Suppressor macrophage treated with lipopolysaccharide for 1 hour (primary cell): ENCODE measurements at places on chromosomes 12 and 14.

- DNase-seq, result no peak
Measured at GRCh38 chr12:121227294-121227693, 17.4 kb downstream of the P2RX4 start.

DNA sequence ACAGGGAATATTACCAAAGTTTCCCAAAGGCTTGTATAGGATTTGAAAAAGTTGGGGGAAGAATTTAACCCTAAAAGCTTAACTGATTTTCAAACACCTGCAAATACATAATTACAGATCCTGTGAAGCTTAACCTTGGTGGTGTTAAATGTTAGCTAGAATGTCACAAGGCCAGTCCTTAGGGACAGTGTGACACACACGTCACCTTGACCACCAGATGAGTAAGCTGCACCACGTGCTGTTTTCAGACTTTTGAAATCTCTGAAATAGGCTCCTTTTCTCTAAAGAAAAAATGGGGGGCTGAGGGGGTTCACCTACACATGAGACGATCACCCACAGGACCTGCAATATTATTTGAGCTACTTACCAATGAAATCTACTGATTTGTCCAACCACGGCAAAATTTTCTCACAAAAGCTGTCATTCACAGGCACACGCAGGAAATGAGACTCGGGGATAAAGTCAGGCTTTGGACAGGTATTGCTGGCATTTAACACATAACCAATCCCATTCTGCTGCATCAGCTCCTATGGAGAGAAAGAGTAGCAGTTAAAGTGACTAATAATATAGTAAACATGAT lies 75.9 kb downstream of the DUSP16 start:
- DNase-seq, result no peak

DNA sequence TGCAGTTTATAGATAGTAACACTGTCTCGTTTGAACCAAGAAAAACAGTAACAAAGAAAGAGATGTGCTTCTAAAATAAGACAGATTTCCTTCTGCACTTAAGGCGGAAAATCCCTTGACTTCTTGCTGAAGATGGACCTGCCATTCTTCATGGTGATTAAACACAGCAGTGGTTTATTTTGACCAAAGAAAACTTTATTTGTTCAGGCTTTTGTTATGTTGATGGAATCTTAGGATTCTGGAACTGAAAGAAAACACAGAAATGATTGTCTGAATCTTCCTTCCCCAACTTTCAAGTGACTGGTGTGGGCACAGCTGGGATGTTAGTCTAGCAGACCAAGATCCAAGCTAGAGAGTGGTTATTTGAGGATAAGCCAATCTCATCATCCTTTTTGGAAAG lies 72.2 kb downstream of the DACT1 start:
- DNase-seq, result no peak

DNA sequence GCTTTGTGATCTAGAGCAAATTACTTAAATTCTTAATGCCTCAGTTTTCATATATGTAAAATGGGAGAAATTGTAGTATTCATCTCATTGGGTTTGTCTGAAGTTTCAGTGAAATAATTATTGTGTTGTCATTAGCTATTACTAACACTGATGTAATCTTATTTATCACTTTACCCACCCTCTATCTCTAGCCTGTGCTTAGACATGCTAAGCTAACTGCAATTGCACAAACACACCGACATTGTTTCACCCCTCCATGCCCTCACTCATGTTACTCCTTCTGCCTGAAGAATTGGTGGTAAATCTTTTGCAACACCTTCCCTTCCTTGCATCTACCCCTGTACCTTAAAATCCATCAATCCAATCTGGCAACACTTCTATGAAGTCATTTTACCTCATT lies 241.6 kb downstream of the BCAT1 start:
- DNase-seq, result no peak

GRCh38 chr12:88925454-88925853 lies 345.2 kb upstream of the KITLG start:
- no peak for DNase-seq

- no peak for DNase-seq
Measured at GRCh38 chr12:95532851-95533250, 18.4 kb downstream of the USP44 start.

GRCh38 chr12:91287753-91288152 lies 105.1 kb upstream of the DCN start:
- DNase-seq, result no peak

DNA sequence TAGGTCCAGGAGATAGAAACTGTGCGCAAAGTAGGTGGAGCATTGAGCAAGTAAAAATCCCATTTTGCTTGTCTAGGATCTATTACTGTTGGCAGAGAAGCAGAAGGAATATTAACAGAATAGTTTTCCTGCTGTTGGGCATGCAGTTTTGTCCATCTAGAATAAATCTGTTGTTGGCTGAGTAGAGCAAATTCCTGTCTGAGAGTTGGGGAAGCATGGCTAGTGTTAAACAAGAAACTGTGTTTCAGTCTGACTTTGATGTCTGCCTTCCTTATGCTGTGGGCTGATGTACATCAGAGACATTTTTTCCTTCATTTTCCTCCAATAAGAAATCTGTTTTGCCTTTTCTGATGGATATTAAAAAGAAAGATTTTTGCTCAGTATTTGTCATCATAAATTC lies 98.2 kb downstream of the RAD52 start:
- no peak for DNase-seq

GRCh38 chr14:93915800-93916199 lies 11.3 kb upstream of the FAM181A start:
- no peak for DNase-seq

- DNase-seq, result no peak
Measured at GRCh38 chr12:4446335-4446734, 720 bp upstream of the FGF6 start.

- DNase-seq, result no peak
Measured at GRCh38 chr14:90114554-90114953, 52.8 kb downstream of the KCNK13 start.

GRCh38 chr14:103057372-103058163 lies at the start of gene CDC42BPB:
TSS of gene CDC42BPB (minus strand) at chr14:103057549. CDS start at chr14:103057173, 376 bp downstream.
- peak; percentile 96 for DNase-seq

DNA sequence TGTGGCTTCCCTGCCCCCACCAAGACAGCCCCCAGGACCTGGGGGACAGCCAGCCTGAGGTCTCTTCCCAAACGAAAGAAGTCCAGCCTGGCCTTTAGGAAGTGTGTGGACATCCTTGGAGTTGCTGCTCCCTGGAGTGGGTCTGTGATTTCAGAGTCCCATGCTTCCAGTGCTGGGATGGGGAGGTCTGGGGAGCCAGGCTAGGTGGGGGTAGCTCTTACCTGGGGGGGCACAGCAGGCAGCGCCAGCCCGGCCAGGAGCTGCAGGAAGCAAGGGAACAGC lies 509 bp downstream of the PGF start:
- DNase-seq, result no peak

GRCh38 chr12:79911889-79912656 lies 22.8 kb downstream of the PPP1R12A start:
- peak; percentile 28 for DNase-seq

GRCh38 chr12:104627231-104627989 lies 170.7 kb downstream of the CHST11 start:
- DNase-seq, result no peak

DNA sequence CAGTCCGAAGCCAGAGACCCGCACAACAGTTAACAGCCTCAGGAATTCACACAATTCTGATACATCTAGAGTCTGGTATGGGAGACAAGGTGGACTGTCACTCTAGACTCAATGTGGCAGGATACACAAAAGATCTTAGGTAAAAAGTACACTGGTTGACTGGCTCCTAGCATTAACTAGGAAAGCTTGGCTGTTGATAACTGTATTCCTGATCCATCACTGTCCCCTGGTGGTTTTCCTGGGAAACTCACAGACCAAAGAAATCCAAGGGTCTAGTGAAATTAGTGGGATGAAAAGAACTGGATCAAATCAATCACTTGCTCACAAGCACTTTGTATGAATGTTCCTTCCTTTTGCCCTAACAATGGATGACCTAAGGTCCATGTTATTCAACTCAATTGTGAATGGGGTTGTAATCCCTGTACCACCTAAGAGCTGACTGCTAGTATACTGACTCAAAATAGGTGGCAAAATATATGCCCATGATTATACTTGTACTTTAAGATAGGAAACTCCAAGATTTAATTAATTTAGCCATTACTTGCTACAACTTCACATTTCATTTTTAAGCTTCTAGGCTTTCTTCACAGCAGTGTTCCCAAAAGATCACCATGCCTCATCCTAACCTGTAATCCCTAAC lies 14.0 kb downstream of the NPC2 start:
- DNase-seq, result peak; percentile 32

GRCh38 chr12:54590978-54591591 lies 2.6 kb upstream of the PPP1R1A start:
- DNase-seq, result no peak

- no peak for DNase-seq
Measured at GRCh38 chr14:99047441-99048031, 224.5 kb downstream of the BCL11B start.

GRCh38 chr12:116448165-116448739 lies 110.9 kb upstream of the MAP1LC3B2 start:
- DNase-seq, result no peak

GRCh38 chr12:108191938-108192337 lies 62.9 kb downstream of the WSCD2 start:
- DNase-seq, result no peak

DNA sequence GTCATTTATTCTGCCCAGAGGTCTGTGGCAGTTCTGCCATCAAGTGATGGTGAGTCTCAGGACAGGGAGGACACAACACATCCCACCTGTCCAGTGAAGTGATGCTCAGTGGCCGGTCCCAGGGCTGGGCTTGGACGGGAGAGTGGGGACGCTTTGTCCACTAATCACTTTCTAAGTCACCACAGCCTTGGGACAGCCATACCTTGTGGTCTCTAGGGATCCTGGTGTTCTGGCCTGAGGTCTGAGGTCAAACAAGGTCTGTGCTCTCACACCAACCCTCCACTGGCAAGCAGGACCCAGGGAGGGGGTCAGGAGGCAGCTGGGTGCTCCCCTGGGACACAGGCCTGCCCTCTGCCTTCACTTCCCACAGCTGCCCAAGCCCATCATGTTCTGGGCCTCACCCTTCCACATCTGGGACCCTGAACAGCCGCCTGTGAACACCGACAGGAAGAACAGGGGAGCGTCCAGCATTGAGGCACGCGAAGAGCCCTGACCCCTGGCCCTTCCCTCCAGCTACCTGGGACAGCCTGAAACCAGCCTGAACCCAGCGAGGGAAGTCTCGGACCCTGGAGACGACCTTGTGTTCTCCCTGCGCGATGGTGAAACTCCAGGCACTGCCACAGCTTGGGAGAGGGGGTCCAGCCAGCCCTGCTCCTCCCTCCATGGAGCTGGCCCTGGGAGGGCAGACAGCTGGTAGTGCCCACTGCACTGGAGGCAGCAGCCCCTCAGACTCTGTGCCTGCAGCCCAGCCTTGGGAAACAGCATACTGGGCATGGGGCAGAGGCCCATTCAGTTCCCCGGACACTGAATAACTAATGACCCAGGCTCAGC lies 19.7 kb upstream of the GPR132 start:
- no peak for DNase-seq

- DNase-seq, result peak; percentile 96
Measured at GRCh38 chr14:90630171-90630806, 185.9 kb downstream of the TTC7B start.

DNA sequence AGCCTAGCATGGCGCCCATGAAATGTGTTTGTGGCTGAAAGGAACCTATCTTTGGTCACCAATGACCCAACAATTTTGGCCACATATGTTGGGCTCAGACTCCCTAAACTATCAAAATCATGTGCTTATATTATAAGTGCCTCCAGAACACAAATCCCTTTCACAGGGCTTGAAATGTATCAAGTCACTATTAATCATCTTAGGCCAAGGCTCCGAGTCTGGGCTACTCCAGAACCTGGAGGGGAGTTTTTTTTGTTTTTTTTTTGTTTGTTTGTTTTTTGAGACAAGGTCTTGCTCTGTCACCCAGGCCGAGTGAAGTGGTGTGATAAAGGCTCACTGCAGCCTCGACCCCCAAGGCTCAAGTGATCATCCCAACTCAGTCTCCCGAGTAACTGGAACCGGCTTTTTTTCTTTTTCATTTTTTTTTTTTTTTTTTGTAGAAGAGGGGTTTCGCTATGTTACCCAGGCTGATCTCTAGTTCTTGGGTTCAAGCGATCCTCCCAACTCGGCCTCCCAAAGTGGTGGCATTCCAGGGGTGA lies 989 bp upstream of the DRAM1 start:
- DNase-seq, result peak; percentile 67

DNA sequence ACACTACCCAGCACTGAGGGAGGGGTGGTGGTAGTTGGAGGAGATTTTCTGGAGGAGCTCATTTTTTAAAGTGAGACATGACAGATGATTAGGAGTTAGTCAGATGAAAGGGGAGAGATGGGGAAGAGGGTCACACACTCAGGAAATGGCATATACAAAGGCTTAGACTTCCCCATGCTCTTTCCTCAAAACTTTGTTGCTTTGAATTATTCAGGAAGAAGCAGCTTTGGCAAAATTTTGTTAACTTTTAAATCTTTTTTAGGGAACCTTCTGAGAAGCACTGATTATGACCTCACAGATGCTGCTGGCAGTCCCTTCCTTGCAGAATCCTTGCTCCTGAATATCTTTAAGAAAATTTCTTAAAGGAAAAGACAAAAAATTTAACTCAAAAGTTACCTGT lies 19.8 kb downstream of the ALDH6A1 start:
- peak; percentile 25 for DNase-seq

GRCh38 chr12:47634127-47634526 lies 71.7 kb downstream of the RPAP3 start:
- DNase-seq, result no peak
